ENCODE measurements at places on chromosomes 2 and 18.

DNA sequence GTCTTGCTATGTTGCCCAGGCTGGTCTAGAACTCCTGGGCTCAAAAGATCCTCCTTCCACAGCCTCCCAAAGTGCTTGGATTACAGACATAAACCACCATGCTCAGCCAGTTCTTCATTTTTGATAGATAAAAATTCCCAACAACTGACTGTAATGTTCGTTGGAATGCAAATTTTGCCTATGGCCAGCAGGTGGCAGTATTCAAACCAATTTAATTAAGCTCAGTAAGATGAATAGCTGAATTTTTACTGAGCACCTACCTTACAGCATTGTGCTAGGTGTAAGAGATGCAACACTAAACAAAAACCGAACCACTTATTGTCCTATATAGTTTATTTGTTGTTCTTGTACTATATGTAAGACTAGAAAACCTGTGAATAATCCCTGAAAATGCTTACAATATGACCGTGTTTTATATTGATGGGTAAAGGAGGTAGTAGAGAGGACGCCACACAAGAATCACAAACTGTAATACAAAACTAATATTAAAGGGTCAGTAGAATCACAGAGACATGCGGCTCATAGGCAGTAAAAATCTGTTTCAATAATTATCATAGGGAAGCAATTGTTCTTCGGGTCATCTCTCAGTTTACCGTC lies 8.2 kb upstream of the TMEM182 start:
- DNase-seq, result no peak

GRCh38 chr2:171675810-171676345 lies 11.4 kb upstream of the DYNC1I2 start:
- DNase-seq, result no peak

DNA sequence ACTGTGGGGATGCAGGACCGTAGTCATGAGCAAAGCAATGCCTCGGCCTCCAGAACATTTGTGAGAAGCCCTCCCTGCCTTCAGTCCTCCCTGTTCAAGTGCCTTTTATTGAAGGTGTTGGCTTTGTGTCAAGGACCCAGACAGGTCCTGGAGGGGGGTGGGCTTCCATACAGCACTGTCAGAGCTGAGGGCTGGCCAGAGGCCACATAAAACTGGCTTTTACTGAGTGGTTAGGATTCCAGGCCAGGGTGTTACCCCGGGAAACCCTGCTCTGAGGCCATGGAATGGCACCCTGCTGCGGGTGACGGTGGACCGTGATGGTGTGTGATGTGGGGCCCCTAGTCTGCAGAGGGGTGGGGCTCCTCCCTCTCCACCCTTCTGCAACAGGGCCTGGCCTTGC lies 41.6 kb downstream of the TOGARAM2 start:
- no peak for DNase-seq

- DNase-seq, result no peak
Observed at GRCh38 chr2:223594831-223595230, 7.3 kb downstream of the SCG2 start.

DNA sequence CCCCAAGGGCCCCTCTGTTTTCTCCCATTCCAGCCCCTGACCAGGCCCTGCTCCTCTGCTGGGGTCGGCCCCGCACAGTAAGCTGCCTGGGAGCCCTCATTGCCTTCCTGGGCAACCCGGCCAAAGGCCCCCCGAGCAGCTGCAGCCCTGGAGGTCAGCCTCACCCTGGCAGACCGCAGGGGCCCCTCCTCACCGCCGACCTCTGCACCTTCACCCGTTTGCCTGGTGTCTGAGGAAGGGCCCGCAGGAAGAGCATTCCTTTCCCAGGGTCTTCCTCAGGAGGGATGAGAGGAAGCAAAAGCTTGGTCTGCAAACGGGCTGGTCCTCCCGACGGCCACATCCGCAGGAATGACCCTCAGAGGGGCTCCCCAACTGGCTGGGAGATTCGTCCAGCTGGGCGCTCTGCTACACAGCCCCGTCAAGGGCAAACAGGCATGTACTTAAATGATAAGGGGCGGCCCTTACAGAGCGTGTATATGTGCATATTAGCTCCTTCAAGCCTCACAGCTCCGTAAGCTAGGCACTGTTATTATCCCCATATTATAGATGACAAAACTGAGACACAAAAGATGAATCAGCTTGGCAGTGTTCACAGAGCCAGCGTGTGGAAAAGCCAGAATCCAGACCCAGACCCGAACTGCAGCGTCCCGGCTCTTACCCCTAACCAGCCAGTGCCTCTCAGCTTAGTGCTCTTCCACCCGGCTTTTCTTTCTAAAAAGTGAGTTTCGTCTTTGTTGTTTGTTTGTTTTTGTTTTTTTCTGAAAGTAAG lies 52.8 kb downstream of the SLC4A1AP start:
- no peak for DNase-seq

DNA sequence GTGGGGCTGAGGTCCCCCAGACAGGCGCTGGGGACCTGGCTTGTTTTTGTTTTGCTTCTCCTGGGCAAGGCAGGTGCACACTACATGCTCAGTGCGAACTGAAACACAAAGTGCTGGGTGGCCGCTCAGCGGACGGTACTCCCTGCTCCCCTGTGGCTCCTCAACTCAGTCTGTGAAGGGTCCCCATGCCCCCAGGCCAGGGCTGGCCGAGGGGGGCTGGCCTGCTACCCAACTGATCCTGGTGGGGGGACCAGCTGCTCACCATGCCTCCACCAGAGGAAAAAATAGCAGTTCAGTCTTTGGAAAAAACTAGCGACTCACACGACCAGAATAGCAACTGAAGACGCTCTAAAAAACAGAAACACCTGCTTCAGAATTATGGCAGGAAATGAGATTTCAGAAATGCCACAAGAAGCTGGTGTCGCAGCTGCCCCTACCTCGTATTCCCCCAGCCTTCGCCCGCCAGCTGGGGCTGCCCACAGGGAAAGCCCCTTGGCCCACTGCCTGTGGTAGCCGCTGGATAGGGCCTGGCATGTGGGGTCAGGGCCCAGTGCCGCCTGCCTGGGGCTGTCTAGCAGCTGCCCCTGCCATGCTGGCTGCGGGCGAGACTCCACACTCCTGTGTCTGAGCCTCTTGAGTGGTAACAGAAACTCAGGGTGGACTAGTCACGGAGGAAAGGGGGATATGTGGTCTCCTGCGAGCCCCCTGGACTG lies 43.7 kb downstream of the MEX3C start:
- DNase-seq, result no peak

DNA sequence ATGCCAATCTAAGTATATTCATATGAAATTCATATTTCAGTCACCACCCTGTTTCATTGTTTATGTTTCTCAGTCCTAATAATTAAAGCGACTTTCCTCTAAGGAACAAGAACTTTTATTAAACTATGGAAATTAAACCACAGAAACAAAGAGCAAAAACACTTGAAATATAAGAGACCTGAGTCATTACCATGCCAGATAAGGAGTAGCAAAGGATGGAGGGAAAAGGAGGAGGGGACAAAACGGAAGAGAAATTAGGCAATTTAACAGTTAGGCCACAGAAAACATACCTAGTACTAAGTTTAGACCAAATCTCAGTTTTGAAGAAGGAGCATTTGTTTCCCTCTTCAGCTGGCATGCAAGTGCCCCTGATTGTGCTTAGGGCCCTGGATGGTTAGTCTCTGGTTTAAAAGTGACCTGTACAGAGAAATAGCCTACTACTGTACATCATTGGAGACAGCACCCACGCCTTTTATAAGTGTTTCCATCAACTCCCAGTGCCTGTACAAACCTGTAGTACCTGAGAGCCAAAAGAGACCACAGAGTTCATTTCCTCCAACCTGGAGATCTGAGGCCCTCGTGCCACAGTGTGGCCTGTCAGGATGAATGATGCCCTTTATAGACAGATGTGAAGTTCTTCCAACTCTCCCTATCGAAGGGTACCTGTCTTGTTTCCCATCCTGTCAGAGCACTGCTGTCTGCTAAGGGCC lies 74.5 kb downstream of the SPATS2L start:
- no peak for DNase-seq

- DNase-seq, result no peak
Observed at GRCh38 chr18:62881509-62882016, 166.2 kb downstream of the PHLPP1 start.

DNA sequence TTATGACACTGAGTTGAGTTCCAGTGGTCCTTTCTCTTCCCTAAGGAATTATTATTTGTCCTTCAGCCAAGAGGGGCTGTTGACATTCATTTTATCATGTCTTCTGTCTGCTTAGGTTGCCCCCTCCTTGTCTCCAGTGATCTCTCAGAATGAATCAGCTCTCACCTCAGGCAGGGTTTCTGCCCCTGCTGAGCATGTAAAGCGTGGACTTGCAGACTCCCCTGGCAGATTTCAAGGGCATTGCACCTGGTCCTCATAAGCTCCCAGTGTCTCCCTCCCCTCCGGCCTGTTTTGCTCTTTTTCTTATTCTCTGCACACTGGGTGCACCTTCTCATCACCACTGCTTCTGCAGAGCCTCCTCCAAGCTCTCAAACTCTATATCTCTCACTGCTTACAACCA lies 188.4 kb downstream of the KCNS3 start:
- DNase-seq, result no peak

GRCh38 chr2:70510313-70510712 lies 43.3 kb downstream of the TGFA start:
- no peak for DNase-seq

GRCh38 chr2:188291142-188291616 lies 495 bp upstream of the GULP1 start:
- DNase-seq, result no peak

DNA sequence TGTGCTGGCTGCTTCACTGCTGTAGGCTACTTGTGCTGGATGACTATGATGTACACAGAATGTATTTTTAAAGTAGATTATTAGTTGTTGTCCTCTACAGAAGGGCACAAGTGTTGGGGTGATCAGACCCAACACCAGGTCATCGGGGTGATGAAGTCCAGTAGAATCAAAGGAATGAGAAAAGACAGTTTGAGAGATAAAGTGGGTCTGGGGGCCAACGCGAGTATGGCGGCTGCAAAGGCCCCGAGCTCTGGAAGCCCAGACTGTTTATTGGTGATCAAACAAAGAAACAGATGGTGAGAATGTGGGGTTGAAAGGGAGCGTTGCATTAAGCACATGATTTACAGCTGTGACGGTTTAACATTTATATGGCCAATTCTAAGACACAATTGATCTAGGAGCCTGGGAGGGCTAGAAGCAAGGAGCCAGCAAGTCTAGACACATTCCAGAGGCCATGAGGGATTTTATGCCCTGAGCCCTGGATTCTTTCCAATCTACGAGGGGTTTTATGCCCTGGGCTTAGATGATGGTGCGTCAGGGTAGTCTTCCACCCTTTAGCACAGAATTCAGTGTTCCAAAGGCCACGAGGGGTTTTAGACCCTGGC lies 153.5 kb downstream of the AGPS start:
- no peak for DNase-seq

DNA sequence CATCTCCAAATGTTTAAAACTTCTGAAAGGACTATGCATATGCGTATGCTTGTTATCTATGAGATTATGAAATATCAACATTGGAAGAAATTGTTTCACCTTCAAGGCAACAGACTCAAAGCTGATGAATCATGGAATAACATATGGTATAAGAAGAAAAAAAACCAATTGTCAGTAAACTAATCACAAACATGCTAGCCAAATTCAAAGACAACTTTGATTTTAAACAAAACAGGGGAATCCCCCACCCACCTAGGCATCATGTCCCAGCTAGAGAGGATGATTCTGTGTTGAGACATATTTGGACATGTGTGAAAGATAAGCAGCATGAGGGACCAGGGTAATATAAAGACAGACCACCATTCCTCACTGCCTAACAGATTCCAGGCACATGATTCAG lies 147.7 kb downstream of the WDPCP start:
- DNase-seq, result no peak

DNA sequence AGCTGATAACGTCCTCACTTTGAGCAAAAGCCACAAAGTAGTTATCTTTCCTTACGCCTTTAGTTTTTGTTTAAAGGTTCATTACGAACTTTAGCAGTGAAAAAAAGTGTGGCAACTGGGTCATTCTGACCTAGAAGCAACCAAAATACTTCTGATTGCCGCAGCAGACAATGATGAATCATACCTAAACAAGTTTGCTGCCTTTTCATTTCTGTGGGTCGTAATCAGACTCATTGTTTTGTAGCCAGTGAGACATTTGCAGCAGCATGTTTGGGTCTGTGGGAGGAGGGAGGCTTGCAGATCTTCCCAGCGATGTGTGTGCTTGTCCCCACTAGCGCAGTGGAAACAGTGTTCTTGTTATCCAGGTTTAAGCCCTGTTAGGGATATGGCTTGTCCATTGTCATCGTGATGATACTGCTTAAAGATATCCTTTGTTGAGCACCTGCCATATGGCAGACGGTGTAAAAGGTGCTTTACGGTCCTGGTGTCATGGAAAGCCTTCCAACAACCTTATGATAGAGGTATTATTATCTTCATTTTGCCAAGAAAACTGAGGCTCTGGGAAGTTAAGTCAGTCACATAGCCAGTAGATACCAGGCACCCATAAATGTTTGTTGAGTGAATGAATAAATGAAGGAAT lies 1.3 kb upstream of the GREB1 start:
- no peak for DNase-seq

DNA sequence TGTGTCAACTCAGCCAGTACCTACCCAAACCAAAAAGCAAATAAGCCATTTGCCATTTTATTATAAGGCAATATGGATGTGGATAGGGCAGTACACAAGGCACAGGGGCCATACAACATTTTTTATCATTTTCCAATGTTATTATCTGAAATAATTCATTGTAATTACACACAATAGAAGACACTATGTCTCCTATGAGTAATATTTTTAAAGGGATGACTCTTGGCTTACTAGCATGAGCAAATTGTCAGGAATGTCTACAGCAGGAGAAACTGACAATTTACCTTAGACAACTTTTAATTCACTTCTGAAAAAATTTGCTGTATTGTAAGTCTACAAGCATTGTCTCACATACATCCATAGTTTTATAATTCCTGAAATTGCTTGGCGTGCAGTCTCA lies 1193.9 kb upstream of the CELF4 start:
- no peak for DNase-seq

DNA sequence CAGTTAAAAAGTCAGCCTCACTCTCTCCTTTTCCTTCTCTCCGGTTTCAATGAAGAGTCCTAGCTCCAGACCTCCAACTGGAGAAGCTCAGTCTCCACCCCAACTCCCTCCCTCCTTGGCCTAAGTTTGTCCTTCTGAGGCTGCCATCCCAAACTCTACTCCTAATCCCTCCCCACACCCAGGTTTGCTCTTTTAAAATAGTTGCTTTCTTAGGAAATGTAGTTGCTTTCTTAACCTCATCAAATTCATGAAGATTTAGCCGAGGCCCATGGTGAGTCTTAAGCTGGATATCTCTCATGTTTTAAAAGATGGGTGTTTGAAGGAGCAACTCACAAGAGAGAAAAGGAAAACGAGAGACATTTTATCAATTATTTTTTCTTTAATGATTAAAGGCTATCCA lies 937 bp upstream of the LANCL1 start:
- no peak for DNase-seq

GRCh38 chr2:202307690-202308089 lies 42.1 kb downstream of the NOP58 start:
- no peak for DNase-seq

DNA sequence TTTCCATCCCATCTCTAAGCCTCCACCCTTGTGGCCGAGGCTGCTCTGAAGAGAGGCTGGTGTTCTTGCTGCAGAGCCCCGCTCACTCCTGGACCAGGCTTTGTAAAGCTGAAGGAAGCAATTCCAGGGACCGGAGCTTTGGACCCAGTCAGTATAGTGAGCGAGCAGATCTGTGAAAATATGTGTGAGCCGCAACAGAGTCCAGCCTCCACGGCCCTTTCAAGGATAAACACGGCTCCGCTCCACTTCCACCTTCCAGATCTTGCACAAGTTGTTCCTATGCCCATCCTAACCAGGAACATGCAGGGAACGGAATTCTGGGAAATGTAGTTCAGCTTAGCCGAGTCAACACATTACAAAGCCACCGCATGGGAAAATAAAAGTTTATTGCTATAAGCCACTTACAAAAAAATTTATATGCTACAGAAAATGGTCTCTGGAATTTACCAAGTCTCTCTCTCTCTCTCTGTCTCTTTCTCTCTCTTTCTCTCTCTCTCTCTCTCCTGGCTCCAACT lies 151.7 kb upstream of the ZNF521 start:
- DNase-seq, result no peak

Data from activated T-helper 1 cell treated with anti-CD3 and anti-CD28 coated beads, Interleukin-2, amount 50 U/mL, for 16 hours (primary cell).